Mesendoderm (in vitro differentiated cells): ENCODE measurements at places on chromosomes 7 and 10.

DNA sequence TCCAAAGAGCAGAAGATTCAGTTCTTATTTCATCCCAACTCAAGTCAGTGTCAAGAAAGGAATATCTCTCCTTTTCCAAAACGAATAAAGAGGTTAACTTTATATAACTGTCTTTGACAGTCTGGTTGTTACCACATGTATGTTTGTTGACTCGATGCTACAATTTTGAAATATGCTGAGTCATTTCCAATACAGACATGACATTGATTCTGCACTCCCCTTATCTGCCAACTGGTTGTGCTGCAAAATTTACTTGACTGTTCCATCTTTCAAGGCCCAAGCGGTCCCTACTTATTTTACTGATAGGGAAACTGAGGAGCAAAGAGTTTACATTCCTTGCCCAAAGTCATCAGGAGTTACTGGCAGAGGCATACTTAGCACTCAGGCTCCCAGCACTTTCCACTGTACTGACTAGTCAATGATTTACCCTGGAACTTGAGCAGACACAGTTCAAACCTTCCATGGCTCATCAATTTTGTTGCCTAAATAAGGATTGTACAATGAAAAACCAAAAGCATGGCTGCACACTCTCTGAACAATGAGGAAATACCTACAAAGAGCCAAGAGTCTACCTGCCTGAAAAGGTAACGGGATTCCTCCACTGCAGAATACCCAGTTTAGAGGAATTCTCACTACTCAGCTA is 52.8 kb downstream of the ABLIM1 start:
- H3K4me1 ChIP-seq: no peaks in the 10 kb centered on the region
- H3K4me3 ChIP-seq: no peak overlapping the region
- H3K36me3 ChIP-seq: no peaks in the 10 kb centered on the region

DNA sequence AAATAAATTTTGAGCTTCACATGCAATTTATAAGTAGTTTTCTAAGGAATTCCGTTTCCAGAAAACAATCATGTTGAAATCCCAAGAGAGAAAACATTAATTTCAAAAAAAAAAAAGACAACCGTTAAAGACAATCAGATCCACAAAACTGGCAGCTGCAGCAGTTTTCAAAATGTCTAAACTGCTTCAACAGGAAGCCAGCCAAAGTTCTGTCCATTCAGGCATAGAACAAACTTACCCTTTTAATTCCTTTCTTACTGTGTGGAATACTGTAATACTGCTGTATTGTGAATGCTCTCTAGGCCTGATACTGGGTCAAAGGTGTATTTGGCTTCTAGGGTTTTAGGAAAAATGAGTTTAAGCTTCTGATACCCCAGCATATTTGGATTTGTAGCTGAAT is 31.6 kb downstream of the HOXA1 start:
- no peaks in the 10 kb centered on the region for H3K36me3 ChIP-seq
- no peaks in the 10 kb centered on the region for H3K27me3 ChIP-seq
- no peaks in the 10 kb centered on the region for H3K4me1 ChIP-seq
- H3K4me3 ChIP-seq: no peak overlapping the region
- DNase-seq: no peak

GRCh38 chr10:71969929-71970328 is 5.7 kb downstream of the CHST3 start:
- H3K27me3 ChIP-seq: no peaks in the 10 kb centered on the region
- no peak overlapping the region for H3K27ac ChIP-seq
- no peaks in the 10 kb centered on the region for H3K36me3 ChIP-seq
- no peak overlapping the region for H3K4me3 ChIP-seq

DNA sequence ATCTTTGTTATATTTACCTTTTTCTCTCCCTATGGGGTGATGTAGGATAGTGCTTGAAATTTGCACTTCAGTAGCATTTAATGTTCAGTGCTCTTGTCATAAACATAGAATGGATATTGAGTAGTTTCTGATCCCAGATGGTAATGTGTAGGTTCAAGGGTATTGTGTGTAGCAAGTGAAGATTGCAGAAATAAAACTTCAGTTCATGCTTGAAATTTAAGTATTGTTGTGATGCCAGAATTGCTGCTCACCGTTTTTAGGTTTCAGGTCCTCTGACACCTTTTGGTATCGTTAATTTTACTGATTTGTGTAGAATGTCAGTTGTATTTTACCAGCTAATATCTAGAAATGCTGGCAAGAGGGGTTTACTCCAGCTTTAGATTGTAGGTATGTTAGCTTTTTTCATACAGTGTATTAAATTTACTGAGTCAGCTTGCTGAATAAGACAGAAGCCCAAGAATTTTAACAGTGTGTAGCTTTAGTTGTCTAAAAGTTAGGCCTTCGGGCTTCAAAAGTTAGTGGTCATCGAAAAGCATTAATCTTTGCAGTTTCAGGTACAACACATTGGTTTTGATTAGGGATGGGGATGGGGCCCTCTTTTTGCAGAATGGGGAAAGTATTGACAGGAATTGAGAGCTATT is 1.9 kb downstream of the PTEN start:
- no peak overlapping the region for H3K27ac ChIP-seq
- DNase-seq: no peak
- no peaks in the 10 kb centered on the region for H3K4me1 ChIP-seq
- peak overlapping the region; percentile 50 for H3K4me3 ChIP-seq
- no peaks in the 10 kb centered on the region for H3K27me3 ChIP-seq

DNA sequence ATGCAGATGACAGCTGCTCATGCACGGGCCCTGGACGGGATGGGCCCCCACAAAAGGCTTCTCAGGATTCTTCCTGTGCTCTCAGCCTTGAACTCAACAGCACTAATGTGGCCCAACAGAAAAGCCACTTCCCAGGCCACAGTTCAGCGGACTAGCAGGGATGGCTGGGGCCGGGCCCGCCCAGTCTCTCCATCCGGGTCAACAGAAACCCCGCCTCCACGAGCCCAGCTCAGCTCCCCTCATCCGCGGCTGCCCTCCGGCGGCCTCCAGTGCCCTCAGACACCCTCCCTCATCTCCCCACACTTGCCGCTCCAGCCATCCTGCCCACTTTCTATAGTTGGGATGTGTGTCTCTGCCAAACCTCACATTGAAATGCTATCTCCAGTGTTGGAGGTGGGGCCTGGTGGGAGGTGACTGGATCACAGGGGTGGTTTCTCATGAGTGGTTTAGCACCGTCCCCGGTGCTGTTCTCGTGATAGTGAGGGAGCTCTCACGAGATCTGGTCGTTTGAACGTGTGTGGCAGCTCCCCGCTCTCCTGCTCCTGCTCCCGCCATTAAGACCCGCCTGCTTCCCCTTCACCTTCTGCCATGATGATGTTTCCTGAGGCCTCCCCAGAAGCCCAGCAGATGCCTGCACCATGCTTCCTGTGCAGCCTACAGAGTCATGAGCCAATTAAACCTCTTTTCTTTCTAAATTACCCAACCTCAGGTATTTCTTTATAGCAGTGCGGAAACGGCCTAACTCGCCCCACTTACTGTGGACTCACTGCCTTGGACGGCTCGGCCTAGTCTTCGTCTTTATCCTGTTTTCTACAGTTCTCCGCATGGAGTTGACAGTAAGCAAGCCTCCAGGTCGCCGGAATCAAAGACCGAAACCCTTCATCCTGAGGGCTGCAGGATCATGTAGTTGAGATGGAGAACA is 169.9 kb upstream of the RNF32 start:
- no peak overlapping the region for H3K27ac ChIP-seq
- no peak for DNase-seq
- H3K4me3 ChIP-seq: no peak overlapping the region
- no peaks in the 10 kb centered on the region for H3K36me3 ChIP-seq
- no peaks in the 10 kb centered on the region for H3K4me1 ChIP-seq
- no peaks in the 10 kb centered on the region for H3K27me3 ChIP-seq

GRCh38 chr7:77823787-77824186 is 25.2 kb downstream of the PHTF2 start:
- H3K4me3 ChIP-seq: no peak overlapping the region
- no peaks in the 10 kb centered on the region for H3K4me1 ChIP-seq
- H3K36me3 ChIP-seq: no peaks in the 10 kb centered on the region
- no peak for DNase-seq
- H3K27me3 ChIP-seq: no peaks in the 10 kb centered on the region

DNA sequence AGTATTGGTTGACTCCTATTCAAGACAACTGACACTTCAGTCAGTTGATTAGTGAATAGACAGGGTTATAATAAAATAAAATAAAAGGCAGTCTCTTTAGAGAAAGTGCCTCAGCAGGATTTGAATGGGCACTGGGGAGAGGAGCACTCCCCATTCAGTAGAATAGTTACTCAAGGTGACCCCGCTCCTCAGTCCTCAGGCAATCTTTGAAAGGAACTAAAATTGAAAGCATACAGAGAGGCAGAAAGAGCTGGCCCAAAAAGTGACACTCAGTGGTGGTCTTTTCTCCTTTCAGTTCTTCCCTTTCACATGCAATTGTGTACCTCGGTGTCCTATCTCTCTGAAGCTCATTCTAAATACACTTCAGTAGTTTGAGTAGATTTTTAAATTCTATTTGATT is 47.4 kb upstream of the MACC1 start:
- no peaks in the 10 kb centered on the region for H3K36me3 ChIP-seq
- no peak for DNase-seq
- H3K4me1 ChIP-seq: no peaks in the 10 kb centered on the region
- no peak overlapping the region for H3K4me3 ChIP-seq

DNA sequence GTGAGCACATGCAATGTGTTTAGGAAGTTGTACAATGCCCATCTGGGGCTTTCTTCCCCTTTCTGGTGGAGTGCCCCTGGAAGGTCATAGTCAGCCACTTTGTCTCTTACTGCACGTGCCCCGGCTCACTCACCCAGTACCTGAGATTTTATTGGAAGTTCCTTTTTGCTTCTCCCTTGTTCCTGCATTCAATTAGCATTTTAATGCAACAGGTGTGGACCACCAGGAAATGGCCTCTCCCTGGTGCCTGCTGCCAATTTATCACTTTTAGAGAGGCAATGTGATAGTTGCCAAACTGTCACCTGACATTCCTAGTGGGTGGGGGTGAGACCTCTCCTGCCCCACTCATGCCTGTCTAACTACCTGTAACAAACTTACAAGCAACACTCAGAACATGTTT is 293.4 kb upstream of the DKK1 start:
- H3K27ac ChIP-seq: no peak overlapping the region
- no peaks in the 10 kb centered on the region for H3K27me3 ChIP-seq
- DNase-seq: no peak
- peaks cover 7% of the 10 kb centered on the region for H3K4me1 ChIP-seq
- no peaks in the 10 kb centered on the region for H3K36me3 ChIP-seq

- DNase-seq: no peak
- H3K27me3 ChIP-seq: no peaks in the 10 kb centered on the region
- H3K4me3 ChIP-seq: no peak overlapping the region
- H3K36me3 ChIP-seq: no peaks in the 10 kb centered on the region
- no peaks in the 10 kb centered on the region for H3K4me1 ChIP-seq
Observed at GRCh38 chr10:75496191-75496567, 64.8 kb downstream of the LRMDA start.

DNA sequence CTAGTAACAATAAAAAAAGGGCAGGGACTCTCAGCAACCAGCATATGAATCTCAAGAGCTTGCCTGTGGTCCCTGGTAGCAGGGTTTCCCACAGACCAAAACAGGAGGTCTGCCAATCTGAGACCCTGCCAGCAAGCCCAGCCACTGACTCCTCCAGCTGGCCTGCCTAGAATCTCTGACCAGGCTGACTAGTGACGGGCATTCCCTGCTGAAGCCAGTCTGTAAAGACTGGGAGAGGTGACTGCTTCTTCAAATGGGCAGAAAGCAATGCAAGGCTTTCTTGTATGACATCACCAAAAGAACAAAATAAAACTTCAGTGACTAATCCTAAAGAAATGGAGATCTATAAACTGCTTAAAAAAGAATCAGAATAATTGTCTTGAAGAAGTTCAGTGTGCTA is 249.4 kb downstream of the TCF7L2 start:
- no peak overlapping the region for H3K27ac ChIP-seq
- H3K36me3 ChIP-seq: no peaks in the 10 kb centered on the region

DNA sequence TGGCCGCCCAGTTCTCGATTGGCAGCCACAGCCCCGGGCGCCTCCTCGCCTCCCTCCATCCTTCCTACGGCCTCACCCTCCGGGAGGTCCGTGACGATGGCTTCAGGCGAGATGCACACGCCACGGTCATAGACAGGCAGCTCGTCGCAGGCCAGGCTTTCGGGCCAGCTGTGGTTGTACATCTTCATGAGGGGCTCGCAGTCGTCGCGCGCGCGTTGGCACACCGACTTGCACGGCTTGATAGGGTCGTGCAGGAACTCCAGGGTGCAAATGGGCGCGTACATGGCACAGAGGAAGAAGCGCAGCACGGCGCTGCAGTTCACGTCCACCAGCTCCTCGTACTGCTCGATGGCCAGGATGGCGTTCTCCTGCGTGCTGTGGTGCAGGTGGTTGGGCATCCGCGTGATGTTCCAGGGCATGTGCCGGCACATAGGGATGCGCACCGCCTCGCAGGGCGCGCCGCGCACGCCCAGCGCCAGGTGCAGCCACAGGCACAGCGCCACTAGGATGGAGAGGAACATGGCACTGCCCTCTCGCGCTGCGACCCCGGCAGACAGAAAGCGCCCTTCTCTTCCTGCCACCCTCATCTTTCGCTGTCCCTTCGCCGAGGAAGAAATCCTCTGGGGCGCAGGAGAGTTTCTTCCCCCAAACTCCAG is 472 bp downstream of the SFRP4 start:
- H3K36me3 ChIP-seq: no peaks in the 10 kb centered on the region
- H3K4me3 ChIP-seq: no peak overlapping the region
- DNase-seq: peak; percentile 10
- peaks cover 13% of the 10 kb centered on the region for H3K27me3 ChIP-seq
- no peaks in the 10 kb centered on the region for H3K4me1 ChIP-seq

DNA sequence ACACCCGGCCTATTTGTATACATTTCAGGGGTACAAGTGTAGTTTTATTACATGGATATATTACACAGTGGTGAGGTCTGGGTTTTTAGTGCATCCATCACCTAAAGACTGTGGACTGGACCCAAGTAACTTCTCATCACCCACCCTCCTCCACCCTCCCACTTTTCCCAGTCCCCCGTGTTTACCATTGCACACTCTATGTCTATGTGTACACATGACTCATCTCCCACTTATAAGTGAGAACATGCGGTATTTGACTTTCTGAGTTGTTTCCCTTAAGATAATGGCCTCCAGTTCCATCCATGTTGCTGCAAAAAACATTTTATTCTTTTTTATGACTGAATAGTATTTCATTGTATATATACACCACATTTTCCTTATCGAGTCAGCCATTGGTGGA is 98.9 kb upstream of the WAC start:
- no peak overlapping the region for H3K27ac ChIP-seq
- H3K27me3 ChIP-seq: no peaks in the 10 kb centered on the region
- no peak overlapping the region for H3K4me3 ChIP-seq
- H3K36me3 ChIP-seq: no peaks in the 10 kb centered on the region

- peak; percentile 93 for DNase-seq
- no peaks in the 10 kb centered on the region for H3K36me3 ChIP-seq
- H3K27me3 ChIP-seq: no peaks in the 10 kb centered on the region
- no peak overlapping the region for H3K4me3 ChIP-seq
Observed at GRCh38 chr7:120583899-120584586, 273.9 kb downstream of the TSPAN12 start.

- DNase-seq: no peak
- H3K36me3 ChIP-seq: no peaks in the 10 kb centered on the region
- H3K4me1 ChIP-seq: no peaks in the 10 kb centered on the region
- H3K27me3 ChIP-seq: no peaks in the 10 kb centered on the region
- no peak overlapping the region for H3K27ac ChIP-seq
- H3K4me3 ChIP-seq: no peak overlapping the region
Observed at GRCh38 chr7:3307435-3307834, 6.4 kb downstream of the SDK1 start.

GRCh38 chr7:133481676-133482075 is 228.8 kb downstream of the EXOC4 start:
- H3K4me1 ChIP-seq: peaks cover 2% of the 10 kb centered on the region
- DNase-seq: peak; percentile 7
- H3K36me3 ChIP-seq: no peaks in the 10 kb centered on the region
- H3K27ac ChIP-seq: no peak overlapping the region
